ENCODE measurements at places on chromosomes 13 and 19. TPM values are rescaled to one million over a fixed set of nuclear protein-coding genes. Genes with fewer than 3 reads are reported as not detected.

Gene ZNF222
- total RNA-seq = 5.4 TPM

Gene CGB2
- total RNA-seq = not detected

Gene SLC6A16
- 0.22 TPM for total RNA-seq

Gene HAUS8
- 2.4 TPM for total RNA-seq

Gene SIGLEC9
- 0.20 TPM for total RNA-seq

Gene FREM2
- total RNA-seq = not detected

Gene OVOL3
- not detected for total RNA-seq

Data from lung microvascular endothelial cell (primary cell).